ENCODE measurements at places on chromosomes 3 and 15.

DNA sequence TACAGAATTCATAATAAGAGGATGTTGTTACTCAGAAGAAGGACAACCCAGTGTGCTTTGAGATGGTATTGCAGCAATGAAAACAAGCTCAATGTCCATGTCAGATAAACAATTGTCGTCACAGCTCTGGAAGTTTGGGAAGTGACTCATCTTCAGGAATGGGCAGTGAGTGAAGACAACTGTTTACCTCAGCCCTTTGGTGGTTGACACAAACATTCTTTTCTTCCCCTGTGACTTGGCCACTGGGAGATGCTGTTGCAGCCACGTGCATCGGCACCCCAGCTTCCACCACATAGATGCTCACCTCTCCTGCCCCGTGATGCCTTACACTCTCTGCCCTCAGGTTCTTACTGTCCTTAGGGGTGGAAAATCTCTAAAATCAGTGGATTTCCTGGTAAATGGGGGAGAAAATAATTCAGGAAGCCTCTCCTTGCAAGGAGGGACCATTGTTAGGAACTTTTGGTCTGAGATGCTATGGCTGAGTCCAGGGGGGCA lies 114.1 kb upstream of the GALNT15 start:
- DNase-seq, result peak; percentile 76

DNA sequence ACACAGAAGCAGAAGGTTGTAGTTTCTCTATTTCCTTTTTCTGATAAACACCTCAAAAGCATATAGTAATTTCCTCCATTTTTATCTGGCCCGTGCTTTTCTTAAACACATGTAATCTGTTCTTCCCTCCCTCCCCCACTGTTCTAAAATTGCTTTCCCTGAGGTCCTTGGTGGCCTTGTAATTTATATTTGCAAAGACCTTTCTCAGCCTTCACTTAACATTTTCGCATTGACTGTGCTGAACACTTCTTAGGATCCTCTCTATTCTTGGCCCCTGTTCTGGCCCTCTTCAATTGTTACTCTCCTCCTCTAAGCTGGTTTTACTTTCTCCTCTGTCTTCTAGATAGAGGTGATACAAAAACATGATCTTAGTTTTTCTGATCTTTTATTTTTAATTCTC lies 28.3 kb downstream of the GAP43 start:
- no peak for DNase-seq

DNA sequence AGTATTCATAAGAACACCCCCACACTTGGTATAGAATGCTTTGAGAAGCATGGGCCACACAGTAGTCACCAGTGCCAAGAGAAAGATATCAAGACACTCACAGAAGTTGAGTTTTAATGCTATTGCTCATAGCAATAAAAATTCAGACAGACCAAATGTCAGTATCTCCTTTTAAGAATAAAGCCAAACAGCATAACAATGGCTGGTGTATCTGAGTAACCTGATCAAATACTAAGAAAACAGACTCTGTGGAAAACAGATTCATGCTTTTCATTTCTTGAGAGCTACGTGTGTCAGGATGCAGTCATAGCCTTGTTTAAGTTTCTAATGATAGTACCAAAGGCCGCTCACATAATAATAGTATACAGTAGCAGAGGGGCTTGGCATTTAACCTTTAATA lies 778.5 kb downstream of the MECOM start:
- DNase-seq, result no peak

- DNase-seq, result no peak
Measured at GRCh38 chr15:77610731-77611130, 22.0 kb downstream of the LINGO1 start.

GRCh38 chr3:62876064-62876463 lies 848 bp upstream of the CADPS start:
- no peak for DNase-seq

DNA sequence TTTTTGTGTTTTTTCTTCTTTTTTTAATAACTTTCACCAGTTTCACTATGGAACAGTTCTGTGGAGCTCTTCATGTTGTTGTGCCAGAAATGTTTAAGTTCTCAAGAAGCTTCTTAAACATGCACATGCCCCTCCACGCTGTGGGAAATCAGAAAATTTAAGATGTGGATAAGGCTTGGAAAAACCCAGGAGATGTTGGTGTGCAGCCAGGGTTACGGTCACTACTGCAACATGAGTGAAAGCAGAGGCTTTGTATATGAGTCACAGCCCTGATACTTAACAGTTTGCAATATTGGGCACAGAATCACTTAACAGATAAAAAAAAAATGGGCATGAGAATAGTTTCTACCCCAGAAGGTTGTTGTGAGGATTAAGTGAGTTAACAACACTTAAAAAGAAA lies 399.9 kb downstream of the LRTM1 start:
- no peak for DNase-seq

- peak; percentile 12 for DNase-seq
Measured at GRCh38 chr15:91456251-91456718, 356.2 kb downstream of the SV2B start.
